ENCODE measurements at places on chromosomes 11 and 22.

- DNase-seq: no peak
Measured at GRCh38 chr11:106493751-106494150, 416.3 kb downstream of the AASDHPPT start.

DNA sequence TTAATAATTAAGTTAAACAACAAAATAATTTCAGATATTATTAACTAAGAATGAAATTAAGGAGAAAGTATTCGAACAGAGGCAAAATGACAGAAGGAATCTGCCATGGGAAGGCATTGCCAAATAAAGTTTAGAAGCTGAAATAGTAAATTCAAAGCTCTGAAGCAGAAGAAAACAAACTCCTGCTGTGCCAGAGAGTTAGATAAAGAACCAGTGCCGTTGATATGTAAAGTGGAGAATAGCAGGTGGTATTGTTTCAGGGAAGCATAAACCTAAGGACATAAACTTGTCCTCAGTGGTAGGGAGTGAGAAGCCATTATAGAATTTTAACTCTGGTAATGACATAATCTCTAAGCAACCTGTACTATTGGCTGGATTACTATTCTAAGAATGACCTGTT lies 2.7 kb upstream of the HBG2 start:
- no peak for DNase-seq

DNA sequence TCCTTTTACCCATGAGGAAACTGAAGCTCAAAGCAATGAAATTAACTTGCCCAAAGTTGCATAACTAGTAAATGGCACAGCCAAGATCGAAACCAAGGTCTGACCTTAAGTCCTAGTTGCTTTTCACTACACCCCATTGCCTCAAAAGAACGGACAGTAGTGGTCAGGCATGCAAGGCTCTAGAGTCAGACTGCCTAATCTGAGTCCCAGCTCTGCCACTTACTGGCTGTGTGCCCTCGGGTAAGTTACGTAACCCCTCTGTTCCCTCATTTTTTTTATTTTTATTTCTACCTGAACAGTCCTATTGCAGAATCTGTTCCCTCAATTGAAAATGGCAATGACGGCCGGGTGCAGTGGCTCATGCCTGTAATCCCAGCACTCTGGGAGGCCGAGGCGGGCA lies 9.6 kb downstream of the CYB561A3 start:
- DNase-seq: no peak

DNA sequence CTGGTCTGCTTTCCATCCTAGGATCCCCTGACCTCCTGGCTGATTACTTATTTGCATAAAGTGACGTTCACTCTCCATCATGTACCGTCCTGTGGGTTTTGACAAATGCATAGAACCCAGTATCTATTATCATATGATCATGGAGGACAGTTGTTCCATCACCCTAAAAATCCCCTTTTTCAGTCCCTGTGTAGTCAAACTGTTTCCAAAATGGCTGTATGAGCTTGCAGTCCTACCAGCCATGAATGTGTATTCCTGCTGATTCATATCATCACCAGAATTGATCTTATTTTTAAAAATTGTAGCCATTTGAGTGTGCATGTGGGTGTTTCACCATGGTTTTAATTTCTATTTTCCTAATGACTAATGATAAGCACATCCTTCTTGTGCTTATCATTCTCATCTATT lies 108.8 kb downstream of the MPPED1 start:
- DNase-seq: no peak

- no peak for DNase-seq
Measured at GRCh38 chr11:125401235-125401634, 94.8 kb downstream of the FEZ1 start.

- DNase-seq: no peak
Measured at GRCh38 chr11:18277565-18278271, 11.7 kb downstream of the SAA1 start.

- no peak for DNase-seq
Measured at GRCh38 chr11:66856496-66857233, at the start of gene LRFN4. LRFN4 (plus strand) TSS chr11:66857064; CDS start chr11:66857745, 681 bp downstream.

DNA sequence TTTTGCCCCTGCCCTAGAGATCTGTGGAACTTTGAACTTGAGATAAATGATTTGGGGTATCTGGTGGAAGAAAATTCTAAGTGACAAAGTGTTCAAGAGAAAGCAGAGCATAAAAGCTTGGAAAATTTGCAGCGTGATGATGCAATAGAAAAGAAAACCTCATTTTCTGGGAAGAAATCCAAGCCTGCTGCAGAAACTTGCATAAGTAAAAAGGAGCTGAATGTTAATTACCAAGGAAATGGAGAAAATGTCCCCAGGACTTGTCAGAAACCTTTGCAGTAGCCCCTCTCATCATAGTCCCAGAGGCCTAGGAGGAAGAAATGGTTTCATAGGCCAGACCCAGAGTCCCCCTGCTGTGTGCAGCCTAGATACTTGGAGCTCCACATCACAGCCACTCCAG lies 686.9 kb downstream of the FAM181B start:
- no peak for DNase-seq

- DNase-seq: no peak
Measured at GRCh38 chr22:49021131-49021925, 806.3 kb downstream of the BRD1 start.

DNA sequence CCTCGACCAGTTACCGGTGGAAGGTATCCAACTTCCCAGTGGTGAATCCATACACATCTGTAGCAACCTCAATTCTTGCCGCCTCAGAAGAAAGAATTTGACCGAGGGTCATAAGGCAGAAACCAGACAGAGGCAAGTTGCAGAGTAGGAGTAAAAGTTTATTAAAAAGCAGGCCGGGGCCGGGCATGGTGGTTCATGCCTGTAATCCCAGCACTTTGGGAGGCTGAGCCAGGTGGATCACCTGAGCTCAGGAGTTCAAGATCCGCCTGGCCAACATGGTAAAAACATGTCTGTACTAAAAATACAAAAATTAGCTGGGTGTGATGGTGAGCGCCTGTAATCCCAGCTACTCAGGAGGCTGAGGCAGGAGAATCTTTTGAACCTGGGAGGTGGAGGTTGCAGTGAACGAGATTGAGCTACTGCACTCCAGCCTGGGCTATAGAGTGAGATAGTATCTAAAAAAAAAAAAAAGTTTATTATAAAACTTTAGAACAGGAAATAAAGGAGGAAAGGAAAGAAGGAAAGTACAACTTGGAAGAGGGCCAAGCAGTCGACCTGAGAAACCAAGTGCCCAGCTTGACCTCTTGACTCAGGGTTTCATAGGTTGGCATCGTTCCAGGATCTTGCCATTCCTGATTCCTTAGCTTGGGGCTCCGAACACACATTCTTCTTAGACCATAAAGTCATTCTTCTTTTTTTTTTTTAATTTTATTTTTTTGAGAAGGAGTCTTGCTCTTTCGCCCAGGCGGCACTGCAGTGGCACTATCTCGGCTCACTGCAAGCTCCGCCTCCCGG lies 27.8 kb downstream of the RGL4 start:
- no peak for DNase-seq

DNA sequence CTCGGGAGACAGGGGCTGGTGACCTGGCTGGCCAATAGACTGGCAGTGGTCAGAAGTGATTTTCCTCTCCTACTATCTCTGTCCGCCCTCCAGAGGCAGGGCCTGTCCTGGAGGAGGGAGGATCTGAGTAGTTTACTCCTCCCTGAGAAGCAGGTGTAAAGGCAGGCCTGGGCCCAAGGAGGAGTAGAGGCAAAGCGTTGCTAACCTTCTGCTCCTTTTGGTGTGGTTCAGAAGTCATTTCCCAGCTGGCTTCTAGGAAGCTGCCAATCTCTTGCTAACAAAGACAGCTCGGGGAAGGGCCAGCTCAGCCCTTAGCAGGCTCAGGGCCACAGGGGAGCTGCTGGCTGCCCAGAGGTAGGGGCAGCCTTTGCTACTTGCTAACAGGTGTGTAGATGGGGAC lies 151.1 kb upstream of the NECTIN1 start:
- DNase-seq: no peak

All from stimulated activated CD8-positive, alpha-beta memory T cell treated with anti-CD3 and anti-CD28 coated beads, Interleukin-15, amount 100 ng/mL, for 48 hours (primary cell).